H9 (cell line): ENCODE measurements at places on chromosomes 11 and 22.

- no peak for DNase-seq
These were observed 1.7 kb downstream of the ANKK1 start for GRCh38 chr11:113389272-113389671.

DNA sequence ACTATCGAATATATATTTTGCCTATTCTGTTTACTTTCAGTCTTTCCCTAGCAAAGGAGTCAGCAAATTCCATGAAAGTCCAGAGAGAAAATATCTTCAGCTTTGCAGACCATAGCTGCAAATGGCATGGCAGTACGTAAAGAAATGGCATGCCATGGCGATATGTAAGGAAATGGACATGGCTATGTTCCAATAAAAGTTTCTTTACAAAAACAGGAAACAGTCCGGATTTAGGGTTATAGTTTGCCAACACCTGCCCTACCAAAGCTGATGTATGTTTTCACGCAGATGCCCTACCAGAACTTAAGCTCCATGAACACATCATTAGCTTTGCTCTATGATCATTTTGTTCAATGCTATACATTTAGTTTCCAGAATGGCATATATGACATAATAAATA, 19.5 kb downstream of the KIAA0930 start:
- no peak for DNase-seq

GRCh38 chr11:44893846-44894617, 56.7 kb downstream of the TP53I11 start:
- DNase-seq = peak; percentile 91

- DNase-seq = no peak
These were observed 1.2 kb downstream of the CARNS1 start for GRCh38 chr11:67416416-67417335.

GRCh38 chr22:23065495-23066122, 4.7 kb upstream of the GNAZ start:
- DNase-seq = peak; percentile 24

- DNase-seq = no peak
These were observed 225.8 kb downstream of the ETS1 start for GRCh38 chr11:128361451-128362020.

GRCh38 chr11:111815489-111815888, 49.3 kb upstream of the PPP2R1B start:
- DNase-seq = no peak

GRCh38 chr11:59200423-59200746, 12.3 kb downstream of the MPEG1 start:
- no peak for DNase-seq

- DNase-seq = no peak
These were observed 65.3 kb downstream of the ARFGAP2 start for GRCh38 chr11:47111318-47111804.

- no peak for DNase-seq
These were observed 602 bp downstream of the EWSR1 start for GRCh38 chr22:29268511-29269229.

DNA sequence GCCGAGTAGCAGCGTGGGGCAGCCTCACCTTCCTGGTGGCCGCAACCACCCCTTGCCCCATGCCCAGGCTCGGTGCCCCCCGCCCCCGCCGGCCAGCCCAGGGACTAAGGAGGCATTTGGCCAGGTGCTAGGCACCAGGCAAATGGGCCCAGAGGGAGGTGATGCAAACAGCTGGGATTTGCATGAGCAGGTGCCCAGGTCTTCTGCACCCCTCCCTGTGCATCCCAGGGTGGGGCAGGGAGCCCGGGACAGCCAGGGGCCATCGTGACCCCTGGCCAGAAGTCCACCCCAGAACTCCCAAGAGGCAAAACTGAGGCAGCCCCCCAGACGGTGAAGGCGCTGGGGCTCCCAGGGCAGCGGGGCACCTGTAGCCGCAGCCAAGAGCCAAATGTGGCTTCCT, 18.1 kb downstream of the TRPM5 start:
- DNase-seq = no peak

- DNase-seq = no peak
These were observed 400.2 kb downstream of the MN1 start for GRCh38 chr22:27401321-27401720.

DNA sequence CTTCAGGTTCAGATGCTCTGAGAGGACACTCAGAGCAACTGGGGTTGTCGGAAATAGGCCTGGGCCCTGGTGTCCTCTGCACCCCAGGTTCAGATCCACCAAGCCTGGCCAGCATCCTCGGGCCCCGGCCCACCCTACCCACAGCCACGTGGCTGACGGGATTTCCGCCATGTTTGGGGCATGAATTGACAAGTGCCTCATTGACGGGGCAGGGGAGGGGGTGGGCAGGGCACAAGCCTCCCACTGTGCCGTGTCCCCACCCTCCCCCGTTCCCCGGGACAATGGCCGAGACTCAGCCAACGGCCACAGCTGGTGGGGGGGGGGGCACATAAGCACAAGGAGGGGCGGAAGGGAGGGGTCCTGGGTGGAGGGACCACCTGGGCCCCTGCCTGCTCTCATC, 8.5 kb downstream of the MYRF start:
- no peak for DNase-seq

GRCh38 chr11:114610984-114611944, 15.7 kb upstream of the NXPE4 start:
- DNase-seq = no peak

DNA sequence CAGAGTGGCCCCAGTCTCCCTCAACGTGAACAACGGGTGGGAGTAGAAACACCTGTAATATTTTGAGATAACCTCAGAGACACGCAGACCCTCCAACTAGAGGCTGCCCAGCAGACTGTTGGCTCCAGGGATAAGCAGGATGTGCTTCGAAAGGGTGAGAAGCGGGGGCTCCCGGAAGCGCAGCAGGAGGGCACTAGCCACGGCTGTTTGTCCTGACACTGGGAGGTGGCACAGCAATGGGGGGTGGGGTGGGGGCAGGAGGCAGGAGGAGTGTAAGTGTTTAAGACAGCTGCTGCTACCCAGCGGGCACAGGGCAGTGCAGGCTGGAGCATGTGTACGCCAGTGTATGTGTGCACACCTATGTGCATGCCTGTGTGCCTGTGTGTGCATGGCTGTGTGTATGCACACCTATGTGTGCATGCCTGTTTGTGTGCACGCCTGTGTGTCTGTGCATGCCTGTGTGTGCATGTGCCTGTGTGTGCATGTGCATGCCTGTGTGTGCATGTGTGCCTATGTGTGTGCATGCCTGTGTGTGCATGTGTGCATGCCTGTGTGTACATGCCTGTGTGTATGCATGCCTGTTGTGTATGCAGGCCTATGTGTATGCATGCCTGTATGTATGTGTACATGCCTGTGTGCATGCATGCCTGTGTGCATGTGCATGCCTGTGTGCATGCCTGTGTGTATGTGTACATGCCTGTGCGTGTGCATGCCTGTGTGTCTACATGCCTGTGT, 154.7 kb downstream of the SHANK2 start:
- no peak for DNase-seq

GRCh38 chr11:15208378-15209222, 93.9 kb downstream of the INSC start:
- DNase-seq = peak; percentile 88

DNA sequence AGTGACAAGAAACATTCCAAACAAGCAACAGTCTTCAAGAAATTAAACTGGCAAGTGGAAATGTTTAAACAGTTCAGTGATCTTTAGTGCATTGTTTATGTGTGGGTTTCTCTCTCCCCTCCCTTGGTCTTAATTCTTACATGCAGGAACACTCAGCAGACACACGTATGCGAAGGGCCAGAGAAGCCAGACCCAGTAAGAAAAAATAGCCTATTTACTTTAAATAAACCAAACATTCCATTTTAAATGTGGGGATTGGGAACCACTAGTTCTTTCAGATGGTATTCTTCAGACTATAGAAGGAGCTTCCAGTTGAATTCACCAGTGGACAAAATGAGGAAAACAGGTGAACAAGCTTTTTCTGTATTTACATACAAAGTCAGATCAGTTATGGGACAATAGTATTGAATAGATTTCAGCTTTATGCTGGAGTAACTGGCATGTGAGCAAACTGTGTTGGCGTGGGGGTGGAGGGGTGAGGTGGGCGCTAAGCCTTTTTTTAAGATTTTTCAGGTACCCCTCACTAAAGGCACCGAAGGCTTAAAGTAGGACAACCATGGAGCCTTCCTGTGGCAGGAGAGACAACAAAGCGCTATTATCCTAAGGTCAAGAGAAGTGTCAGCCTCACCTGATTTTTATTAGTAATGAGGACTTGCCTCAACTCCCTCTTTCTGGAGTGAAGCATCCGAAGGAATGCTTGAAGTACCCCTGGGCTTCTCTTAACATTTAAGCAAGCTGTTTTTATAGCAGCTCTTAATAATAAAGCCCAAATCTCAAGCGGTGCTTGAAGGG, 6.0 kb downstream of the MALAT1 start:
- no peak for DNase-seq

DNA sequence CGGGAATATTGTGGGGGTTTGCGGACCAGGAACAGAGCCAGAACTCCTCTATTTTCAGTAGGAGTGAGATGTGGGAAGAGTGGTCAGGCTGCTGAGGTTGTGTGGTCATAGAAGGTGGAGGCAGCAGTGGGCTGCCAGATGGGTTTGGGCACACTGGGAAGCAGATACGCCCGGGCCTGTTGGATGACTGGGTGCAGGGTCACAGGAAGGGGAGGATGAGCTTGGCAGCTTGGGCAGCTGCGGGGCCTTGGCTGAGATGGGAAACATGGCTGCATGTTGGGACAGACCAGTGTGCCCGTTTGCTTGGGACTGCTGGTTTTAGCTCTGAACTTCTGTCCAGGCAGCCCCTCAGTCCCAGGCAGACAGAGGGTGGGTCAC, 11.4 kb downstream of the SHANK3 start:
- DNase-seq = no peak

GRCh38 chr22:49404576-49405241, 423.0 kb downstream of the BRD1 start:
- DNase-seq = peak; percentile 24

DNA sequence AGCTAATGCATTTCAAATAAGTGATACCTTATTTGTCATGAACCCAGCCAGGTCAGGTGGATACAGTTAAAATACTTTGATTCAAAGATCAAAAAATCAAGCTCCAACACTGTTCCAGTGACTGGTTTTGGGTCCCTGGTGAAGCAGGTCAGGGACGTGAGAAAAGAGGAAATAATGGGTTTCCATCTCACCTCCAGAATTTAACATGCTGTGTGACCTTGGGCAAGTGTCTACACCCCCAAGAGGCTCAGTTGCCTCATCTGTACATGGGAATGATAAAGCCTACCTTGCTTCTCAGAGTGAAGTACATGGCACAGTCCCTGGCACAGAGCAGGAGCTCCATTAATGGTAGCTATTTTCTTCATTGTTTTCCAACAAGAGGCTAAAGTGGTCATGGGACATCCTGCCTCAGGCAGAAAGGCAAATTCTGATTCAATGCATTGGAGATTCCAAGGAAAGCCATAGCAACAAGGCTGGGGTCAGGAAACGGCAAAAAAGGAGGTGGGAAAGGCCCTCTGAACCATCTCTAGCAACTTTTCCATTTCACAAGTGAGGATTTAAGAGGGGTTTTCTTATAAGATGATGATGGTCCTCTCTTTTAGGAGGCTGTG, 108.5 kb downstream of the CSNK2A3 start:
- DNase-seq = no peak

DNA sequence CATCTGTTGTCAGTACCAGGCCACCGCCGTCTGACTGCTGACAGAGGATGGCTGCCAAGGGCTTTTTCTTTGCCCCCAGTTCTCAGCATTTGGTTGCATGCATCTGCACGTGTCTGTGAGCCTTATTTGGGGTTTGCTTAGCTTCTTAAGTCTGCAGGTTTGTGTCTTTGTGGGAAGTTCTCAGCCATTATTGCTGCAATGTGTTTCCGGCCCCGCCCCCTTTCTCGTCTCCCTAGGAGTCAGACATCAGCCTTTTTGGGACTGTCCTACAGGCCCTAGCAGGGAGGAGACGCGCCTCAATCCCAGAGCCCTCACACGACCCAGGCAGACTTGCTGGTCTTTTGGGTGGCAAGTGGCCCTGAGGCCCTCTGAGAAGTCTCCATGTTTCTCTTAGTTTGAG, 8.0 kb downstream of the MOB2 start:
- DNase-seq = no peak

- DNase-seq = no peak
These were observed 735.1 kb upstream of the CCDC90B start for GRCh38 chr11:84021291-84021690.

GRCh38 chr11:121892863-121893262, 223.2 kb downstream of the BLID start:
- no peak for DNase-seq

GRCh38 chr11:20315800-20316199, 47.7 kb upstream of the HTATIP2 start:
- DNase-seq = no peak

DNA sequence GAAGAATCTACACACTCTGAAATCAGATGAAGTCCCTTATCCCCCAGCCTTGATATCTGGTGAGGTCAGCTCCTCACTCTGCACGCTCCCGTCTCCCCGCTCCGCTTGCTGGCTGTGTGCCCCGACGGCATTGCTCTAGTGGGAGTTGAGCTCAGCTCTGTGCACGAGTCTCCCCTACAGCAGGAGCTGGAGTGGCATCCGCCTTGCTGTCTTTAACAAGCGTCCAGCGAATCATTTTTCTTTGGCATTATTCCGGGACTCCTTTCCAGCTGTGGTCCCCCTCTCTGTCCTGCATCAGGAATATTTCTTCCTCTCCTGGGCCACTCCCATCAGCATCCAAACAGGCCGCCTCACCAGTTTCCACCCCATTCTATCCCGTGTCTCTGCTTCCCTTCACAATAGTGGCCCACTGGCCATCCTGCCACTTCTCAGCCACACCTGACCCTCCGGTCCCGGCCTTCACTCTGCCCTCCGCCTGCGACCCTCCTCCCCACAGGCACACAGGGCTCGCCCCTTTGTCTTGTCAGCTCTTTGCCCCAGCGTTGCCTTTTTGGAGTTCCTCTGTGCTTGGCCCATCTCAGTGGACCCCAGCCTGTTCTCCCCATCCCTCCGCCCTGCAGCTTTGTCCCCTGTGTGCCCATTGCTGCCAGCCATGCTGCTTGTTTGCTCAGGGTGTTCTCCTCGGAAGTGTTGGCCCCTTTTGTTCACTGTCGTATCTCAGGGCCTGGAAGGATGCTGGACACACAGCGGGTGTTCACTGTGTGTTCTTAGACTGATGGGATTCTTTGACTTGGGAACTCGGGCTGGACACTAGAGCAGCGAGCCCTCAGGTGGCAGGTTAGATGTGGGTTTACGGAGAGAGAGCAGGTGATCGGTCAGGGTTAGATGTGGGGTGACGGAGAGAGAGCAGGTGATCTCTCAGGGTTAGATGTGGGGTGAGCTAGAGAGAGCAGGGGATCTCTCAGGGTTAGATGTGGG, 441.8 kb downstream of the TBC1D22A start:
- no peak for DNase-seq

- no peak for DNase-seq
These were observed 359.5 kb upstream of the C11orf87 start for GRCh38 chr11:109062445-109062844.

- no peak for DNase-seq
These were observed 7.0 kb downstream of the CD3E start for GRCh38 chr11:118311518-118311917.

DNA sequence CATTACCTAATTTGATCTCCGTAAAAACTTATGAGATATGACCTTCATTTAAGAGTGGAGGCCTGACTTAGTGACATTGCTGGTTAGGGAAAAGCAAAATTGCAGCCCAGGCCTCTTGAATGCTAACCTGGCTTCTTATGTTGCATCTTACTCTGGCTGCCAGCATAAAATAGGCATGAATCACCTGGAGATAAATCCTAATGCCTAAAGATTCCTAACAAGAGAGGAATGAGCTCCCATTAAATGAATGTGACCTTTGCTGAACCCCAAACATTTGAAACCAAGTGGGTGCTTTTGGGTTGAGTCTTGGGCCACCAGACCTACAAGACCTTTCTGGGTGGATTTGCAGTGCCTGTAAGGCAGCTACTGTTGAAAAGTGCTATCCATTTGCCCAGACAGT, 1145.6 kb upstream of the TENM4 start:
- no peak for DNase-seq

- no peak for DNase-seq
These were observed 117.3 kb downstream of the RASSF10 start for GRCh38 chr11:13126430-13126829.
